NCI-H1092 treated with DMSO at 0.1 percent for 48 hours (cell line): ENCODE measurements at places on chromosomes 6 and 20.
A peak's percentile ranks its signal among the peaks of the same experiment; 100 is the strongest.

GRCh38 chr6:103870970-103871369 lies 988.7 kb downstream of the HACE1 start:
- no peak for DNase-seq

GRCh38 chr6:87139236-87139635 lies 16.1 kb upstream of the ZNF292 start:
- peak; percentile 45 for DNase-seq

GRCh38 chr6:167793421-167793820 lies 33.3 kb upstream of the AFDN start:
- peak; percentile 29 for DNase-seq

DNA sequence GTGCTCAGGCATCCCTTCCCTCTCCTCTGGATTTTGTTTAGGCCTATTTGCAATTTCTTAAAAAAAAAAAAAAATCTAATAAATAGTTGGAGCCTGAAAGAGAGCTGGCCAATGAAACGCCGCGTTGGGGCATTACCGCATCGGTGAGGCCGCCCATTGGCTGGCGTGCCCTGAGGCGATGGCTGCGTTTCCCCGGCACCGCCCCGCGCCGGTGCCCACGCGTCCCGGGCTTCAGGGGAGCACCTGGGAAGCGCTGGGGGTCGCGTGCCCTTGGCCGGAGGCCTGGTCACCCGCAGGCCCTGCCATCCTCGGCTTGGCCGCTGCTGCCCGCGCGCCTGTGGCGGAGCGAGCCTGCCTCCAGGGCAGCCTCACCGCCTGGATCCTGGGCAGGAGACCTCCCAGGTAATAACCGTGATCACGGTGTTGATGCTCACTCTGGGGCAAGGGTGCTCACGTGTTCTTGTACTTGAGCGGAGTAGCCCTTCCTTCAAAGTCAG lies 155.4 kb downstream of the NRN1 start:
- peak; percentile 6 for DNase-seq

GRCh38 chr20:3551681-3552434 lies 81.0 kb downstream of the ATRN start:
- DNase-seq = no peak

GRCh38 chr20:43334080-43334479 lies 123.6 kb upstream of the SRSF6 start:
- no peak for DNase-seq
